ENCODE measurements at places on chromosomes 3 and 15. TPM values are rescaled to one million over a fixed set of nuclear protein-coding genes. Genes with fewer than 3 reads are reported as not detected.

The SCN11A gene
- total RNA-seq: not detected

The LRRC49 gene
- total RNA-seq: 3.8 TPM

The PRTG gene
- total RNA-seq: 10.8 TPM

The P2RY13 gene
- not detected for total RNA-seq

The GNAI2 gene
- total RNA-seq: 45.2 TPM

The RAB11A gene
- 293 TPM for total RNA-seq

The RBPMS2 gene
- 6.2 TPM for total RNA-seq

The TGM5 gene
- total RNA-seq: not detected

The GRAMD2A gene
- 0.16 TPM for total RNA-seq

The GREM1 gene
- total RNA-seq: 4.9 TPM

The HYAL1 gene
- 0.43 TPM for total RNA-seq

The CMTM7 gene
- total RNA-seq: 35.7 TPM

The TMEM40 gene
- 0.15 TPM for total RNA-seq

The FANCD2 gene
- total RNA-seq: 17.9 TPM

The RTP3 gene
- not detected for total RNA-seq

The SORD gene
- total RNA-seq: 37.1 TPM

The AMT gene
- total RNA-seq: 0.38 TPM

The BFSP2 gene
- not detected for total RNA-seq

The ITIH1 gene
- not detected for total RNA-seq

The MESP1 gene
- 6.8 TPM for total RNA-seq

The MINAR1 gene
- 0.61 TPM for total RNA-seq

The SLC6A1 gene
- total RNA-seq: not detected

The CEP19 gene
- total RNA-seq: 2.9 TPM

The DYNLT2B gene
- 25.1 TPM for total RNA-seq

The GABRR3 gene
- total RNA-seq: not detected
